ENCODE measurements at places on chromosomes 16 and 17. TPM values are rescaled to one million over a fixed set of nuclear protein-coding genes. Genes with fewer than 3 reads are reported as not detected.

Gene MYO19
- total RNA-seq, result 20.0 TPM

- DNase-seq, result peak; percentile 80
Observed at GRCh38 chr17:74361230-74362068, at the start of gene BTBD17. TSS of gene BTBD17 (minus strand) at chr17:74361868. CDS start at chr17:74361819, 49 bp downstream.

Gene TMEM235
- not detected for total RNA-seq

Gene HS3ST2
- 0.17 TPM for total RNA-seq

DNA sequence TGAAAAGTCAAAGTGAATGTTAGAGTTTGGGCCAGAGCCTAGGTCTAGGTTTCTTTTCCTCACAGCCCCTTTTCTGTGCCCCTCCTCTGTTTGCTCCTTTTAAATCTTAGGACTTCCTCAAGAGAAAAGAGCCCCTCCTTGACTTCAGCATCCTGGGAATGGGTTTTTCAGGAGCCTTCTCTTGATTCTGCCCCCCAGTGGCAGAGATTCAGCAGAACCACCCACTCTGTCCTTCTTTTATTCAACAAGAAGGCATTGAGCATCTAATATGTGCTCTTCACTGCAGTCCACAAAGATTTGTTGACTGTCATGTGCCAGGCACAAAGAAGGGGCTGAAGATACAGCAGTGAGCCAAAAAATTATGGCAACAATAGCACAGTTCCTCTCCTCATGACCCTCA, 270.8 kb upstream of the CDH5 start:
- DNase-seq, result no peak

GRCh38 chr16:3101018-3101840, 2.1 kb upstream of the ZSCAN10 start:
- no peak for DNase-seq

- no peak for DNase-seq
Observed at GRCh38 chr16:87791295-87792204, 25.8 kb upstream of the KLHDC4 start.

Gene TCAP
- total RNA-seq, result 4,965 TPM

- DNase-seq, result no peak
Observed at GRCh38 chr16:84303023-84303422, 8.3 kb downstream of the WFDC1 start.

GRCh38 chr16:58331024-58331707, 36.3 kb upstream of the PRSS54 start:
- no peak for DNase-seq

- DNase-seq, result no peak
Observed at GRCh38 chr17:50634915-50635731, 442 bp downstream of the ABCC3 start.

Data from left ventricle myocardium superior (tissue), 1 donor.